ENCODE measurements at places on chromosomes 5 and 9.

- no peak for DNase-seq
Measured at GRCh38 chr9:36163786-36164170, 5.4 kb upstream of the CCIN start.

DNA sequence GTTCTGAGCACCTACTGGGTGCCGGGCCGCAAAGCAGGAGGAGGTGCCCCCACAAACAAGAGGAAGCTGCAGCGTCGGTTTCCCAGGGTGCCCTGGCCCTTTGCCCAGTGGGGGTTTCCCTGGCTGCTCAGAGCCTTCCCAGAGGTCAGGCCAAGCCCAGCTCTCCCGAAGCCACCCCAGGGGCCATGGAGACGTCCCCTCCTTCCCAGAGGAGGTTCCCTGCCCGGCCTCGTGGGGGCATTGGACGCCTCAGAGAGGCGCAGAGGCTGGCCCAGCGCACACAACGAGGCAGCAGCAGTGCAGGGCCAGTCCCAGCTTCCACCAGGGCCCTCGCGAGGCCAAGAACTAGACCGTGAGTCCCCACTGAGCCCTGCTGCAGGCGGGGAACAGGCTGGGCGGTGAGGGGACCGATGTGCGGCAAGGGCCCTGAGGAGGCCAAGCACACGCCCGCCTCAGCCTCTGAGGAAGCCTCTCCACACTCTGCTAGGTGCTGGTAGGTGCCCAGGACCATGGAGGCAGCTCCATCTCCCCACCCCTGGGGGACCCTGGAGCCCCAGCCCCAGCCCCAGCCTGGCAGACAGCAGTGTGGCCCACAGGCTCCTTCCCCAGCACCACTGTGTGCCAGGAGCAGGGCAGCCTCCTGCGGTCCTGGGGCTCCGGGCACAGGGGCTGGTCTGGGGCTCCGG is 7.0 kb downstream of the DIPK1B start:
- DNase-seq: no peak

DNA sequence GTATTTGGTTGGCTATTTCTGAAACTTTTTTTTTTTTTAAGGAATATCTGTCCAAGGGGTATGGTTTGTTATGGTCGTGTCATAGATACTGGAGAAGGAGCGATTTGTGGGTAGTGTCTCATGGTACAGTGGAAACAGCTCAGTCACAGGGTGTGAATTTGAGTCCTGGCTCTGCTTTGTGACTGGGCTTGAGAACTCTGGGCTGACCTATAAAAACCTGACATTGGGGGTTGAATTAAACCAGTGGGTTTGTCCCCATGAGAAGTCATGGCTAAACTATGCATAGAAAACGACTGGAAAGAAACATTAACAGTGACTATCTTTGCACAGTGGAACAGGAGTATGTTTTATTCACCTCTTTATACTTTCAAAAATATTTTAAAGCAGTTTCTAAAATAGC is 54.7 kb downstream of the MACROH2A1 start:
- DNase-seq: no peak

DNA sequence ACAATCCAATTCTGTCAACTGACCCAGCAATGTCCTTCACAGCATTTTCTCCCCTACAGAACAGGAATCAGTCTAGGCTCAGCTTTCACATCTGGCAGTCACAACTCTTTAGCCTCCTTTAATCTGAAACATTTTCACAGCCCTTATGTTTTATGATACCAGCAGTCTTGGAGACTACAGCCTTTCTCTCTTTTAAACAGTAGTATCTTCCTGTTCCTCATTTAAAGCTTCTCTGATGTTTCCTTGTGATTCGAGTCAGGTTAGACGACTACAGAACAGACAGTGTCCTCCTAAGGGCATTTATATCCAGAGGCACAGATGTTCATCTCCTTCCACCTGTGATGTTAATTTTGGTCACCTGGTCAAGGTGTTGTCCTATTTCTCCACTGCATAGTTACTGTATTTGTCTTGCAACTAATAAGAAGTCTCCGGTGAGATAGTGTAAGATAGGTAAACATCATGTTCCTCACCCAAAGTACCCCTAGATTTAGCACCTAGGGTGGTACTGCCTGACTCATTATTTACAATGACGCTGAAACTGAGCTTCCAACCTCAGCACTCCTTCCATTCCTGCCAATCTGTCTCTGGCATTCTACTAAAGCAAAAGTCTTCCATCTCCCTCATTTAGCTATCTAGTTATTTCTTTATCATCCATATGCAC is 20.7 kb downstream of the TTC39B start:
- no peak for DNase-seq

GRCh38 chr5:80797428-80798024 is 142.7 kb upstream of the DHFR start:
- no peak for DNase-seq

DNA sequence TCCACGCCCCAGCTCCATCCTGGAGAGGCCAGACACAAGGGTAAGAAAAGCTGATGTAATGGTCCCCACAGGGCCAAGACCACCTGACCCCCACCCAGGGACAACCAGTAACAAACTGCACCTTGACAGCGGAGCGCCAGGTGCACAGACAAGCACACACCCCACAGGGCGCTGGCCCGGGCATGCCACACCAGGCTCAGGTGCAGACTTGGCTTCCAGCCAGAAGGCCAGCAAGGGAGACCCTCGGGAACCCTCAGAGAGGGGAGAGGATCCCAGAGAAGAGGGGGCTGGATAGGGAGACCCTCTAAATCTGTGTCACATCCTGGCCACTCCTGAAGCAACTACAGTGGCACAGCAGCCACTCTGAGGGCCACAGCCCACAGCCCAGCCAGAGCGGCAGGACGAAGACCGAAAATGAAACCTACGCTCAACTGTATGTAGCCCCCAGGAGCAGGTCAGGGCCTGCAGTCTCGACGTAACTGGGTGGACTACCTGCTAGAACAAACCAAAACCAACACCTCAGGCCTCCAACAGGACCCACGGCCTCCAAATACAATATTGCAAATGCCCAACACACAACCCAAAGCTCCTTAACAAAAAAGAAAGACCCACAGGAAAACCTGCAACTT is 18.5 kb downstream of the CAMSAP1 start:
- no peak for DNase-seq

- DNase-seq: no peak
Measured at GRCh38 chr5:39720136-39720535, 295.4 kb upstream of the DAB2 start.

DNA sequence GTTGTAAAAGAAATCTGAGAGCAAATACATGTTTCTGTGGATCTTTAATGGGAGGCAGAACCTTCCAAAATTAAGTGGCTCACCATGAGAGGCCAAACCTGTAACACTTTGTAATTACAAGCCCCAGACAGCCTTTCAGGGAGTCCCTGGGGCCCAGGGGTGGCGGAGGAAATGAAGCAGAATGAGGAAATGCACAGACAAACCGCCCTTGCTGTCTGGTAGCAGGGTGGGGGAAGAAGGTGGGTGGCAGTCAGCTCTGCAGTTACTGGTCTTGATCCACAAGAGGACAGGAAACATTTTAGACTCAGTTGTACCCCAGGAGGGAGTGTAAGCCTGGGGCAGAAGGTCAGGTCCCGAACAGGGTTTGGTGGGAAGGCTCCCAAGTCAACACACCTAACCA is 6.5 kb downstream of the ARL14EPL start:
- peak; percentile 54 for DNase-seq

DNA sequence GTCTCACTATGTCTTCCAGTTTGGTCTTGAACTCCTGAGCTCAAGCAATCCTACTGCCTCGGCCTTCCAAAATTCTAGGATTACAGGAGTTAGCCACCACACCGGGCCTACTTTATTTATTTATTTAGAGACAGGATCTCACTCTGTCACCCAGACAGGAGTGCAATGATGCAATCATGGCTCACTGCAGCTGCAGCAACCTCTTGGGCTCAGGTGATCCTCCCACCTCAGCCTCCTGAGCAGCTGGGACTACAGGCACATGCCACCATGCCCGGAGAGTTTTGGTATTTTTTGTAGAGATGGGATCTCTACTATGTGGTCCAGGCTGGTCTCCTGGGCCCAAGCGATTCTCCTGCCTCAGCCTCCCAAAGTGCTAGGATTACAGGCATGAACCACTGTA is 32.8 kb downstream of the PHAX start:
- no peak for DNase-seq

GRCh38 chr5:31987985-31988710 is 186.0 kb downstream of the GOLPH3 start:
- DNase-seq: no peak

DNA sequence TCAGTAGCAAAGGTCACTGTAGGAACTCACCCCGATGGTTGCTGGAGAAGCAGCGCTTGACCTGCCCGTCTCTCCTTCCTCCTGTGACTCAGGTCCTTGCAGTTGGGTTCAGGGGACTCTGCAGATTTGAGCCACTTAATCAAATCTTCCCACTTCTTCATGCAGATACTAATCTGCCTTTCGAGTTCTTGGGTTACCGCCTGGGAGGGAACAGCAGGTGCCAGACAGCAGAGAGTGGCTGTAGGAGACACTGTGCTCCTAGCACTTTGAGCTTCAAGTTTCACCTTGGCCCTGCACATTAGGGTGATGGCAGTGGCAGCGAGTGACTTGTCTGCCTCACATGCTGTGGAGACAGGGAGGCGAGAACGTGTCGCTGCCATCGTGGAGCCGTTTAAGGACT is 478.3 kb downstream of the PSAT1 start:
- DNase-seq: no peak

DNA sequence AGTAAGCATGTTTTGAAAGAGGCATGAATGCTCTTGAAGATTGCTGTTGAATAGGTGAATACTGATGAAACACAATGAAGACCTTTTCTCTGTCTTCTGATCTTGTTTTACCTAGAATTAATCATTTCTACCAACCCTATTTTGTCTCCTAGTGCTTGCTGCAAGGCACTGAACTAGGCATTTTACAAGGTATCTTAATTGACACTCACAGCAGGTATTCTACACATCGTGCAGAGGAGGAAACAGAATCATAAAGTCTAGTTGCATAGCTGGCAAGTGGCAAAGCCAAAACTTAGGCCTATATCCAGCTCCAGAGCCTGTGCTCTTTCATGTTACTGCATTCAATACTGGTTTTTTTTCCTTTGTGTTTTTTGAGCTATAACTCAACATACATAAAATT is 50.7 kb downstream of the CTNNA1 start:
- no peak for DNase-seq

GRCh38 chr9:108606401-108606800 is 249.4 kb downstream of the ACTL7B start:
- DNase-seq: no peak

- no peak for DNase-seq
Measured at GRCh38 chr9:114666401-114666800, 8.8 kb upstream of the TEX53 start.

- DNase-seq: no peak
Measured at GRCh38 chr9:79644601-79645000, 72.8 kb downstream of the TLE4 start.

GRCh38 chr9:89739511-89739910 is 134.7 kb downstream of the GADD45G start:
- DNase-seq: no peak

- no peak for DNase-seq
Measured at GRCh38 chr5:140202078-140202477, 27.1 kb downstream of the CYSTM1 start.

DNA sequence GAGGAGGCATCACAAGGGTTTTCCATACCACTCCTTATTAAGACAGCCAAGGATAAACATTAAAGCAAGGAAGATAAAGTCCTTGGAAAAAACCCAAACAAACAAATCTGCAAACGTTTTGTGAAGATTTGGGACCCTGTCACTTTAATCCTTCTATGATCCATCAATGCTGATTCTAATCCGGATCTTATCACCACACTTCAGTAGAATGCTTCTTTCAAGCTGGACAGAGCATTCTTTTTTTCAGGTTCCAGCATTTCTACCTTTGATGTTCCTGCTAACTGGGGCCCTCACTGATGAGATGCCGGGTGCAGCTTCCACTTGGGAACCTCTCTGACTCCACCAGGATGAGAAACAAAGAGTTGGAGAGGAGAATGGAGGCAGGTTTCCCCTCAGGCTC is 132.8 kb upstream of the SHB start:
- no peak for DNase-seq

DNA sequence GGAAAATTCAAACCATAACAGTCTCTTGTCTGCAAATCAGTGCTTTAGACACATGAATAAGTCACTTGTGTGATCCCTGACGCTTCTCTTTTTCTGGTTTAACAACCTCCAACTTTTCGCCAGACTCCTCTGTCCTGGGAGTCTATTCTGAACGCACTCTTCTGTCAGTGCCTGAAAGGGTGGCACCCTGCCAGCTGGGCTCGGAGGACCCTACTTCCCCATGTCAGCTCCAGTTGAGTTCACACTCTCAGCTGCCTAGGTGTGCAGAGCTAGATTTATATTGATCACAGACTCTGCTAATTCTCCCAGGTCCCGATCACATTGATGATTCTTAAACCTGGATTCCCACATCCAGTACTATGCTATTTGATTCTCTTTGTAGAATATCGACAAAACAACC is 649.1 kb downstream of the BNC2 start:
- no peak for DNase-seq

GRCh38 chr9:91659529-91660495 is 236.2 kb upstream of the NFIL3 start:
- no peak for DNase-seq

GRCh38 chr5:75006865-75007822 is 45.2 kb downstream of the GCNT4 start:
- DNase-seq: no peak

GRCh38 chr5:179836225-179837019 is 15.7 kb downstream of the SQSTM1 start:
- DNase-seq: no peak

GRCh38 chr5:81748556-81748955 is 2.3 kb downstream of the SSBP2 start:
- DNase-seq: no peak

- no peak for DNase-seq
Measured at GRCh38 chr9:92504881-92505280, 22.6 kb upstream of the ASPN start.

DNA sequence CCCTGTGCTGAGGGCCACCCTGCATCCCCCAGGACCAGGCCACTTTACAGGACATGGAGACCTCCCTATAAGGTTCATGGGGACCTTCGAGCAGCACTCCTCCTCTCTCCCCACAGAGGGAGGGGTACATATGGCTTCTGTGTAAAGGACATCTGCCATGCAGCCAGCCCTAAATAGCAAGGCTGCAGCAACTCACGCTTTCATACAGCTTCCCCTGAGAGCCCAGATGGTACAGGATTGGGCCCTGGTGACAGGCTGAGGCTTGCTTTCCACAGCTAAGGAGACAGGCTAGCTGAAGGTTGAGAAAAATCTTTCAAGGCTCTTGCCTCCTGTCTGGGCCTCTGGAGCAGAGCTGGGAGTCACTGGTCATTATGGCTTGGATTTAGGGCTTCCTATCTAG is 147.0 kb upstream of the ZNF366 start:
- DNase-seq: no peak

- DNase-seq: no peak
Measured at GRCh38 chr5:82356808-82357671, 78.9 kb upstream of the RPS23 start.

GRCh38 chr9:9558907-9559306 is 1053.9 kb downstream of the PTPRD start:
- no peak for DNase-seq

All from memory B cell (primary cell).